Mammary epithelial cell (primary cell): ENCODE measurements at places on chromosomes 1 and 21. TPM values are rescaled to one million over a fixed set of nuclear protein-coding genes. Genes with fewer than 3 reads are reported as not detected.

The PPP1R12B gene
- 13.5 and 15.4 TPM in 2 replicates for total RNA-seq

The TARDBP gene
- 32.2 TPM for total RNA-seq

DNA sequence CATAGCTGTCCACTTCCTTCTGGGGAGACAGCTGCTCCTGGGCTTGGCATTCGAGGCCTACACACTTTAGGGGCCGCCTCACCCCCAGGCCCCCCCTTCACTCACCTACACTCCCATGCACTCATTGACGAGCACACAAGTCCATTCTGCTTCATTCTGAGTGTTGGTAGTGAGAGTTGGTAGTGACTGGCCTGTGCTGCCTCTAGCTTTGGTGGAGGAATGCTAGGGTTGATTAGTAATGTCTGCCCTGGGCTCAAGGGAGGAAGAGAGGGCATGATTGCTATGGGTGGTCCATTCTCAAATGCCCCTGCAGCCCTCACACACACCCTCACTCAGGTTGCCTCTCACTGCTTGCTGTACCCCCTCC, 30.4 kb downstream of the TRIM11 start:
- DNase-seq: no peak

- no peak for DNase-seq
Observed at GRCh38 chr1:160049101-160049500, 17.3 kb upstream of the PIGM start.

GRCh38 chr1:9265968-9266367, 26.7 kb upstream of the SPSB1 start:
- no peak for DNase-seq

DNA sequence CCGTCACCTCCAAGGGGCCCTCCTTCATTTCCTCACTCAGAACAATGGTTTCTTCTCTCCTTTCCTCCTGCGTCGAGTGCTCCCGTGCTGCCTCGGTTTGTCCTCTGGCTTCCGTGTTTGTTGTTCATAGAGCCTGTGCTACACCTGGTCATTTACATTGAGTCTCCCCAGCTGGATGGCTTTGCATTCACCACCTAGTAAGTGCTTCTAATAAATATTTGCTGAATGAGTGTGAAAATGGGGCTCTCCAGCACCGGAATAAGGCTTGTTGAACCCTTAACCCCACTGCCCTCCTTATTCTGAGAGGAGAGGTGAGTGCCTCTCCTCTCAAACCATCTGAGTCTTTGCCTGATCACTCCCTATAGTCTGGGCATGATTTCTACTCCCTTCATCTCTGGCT, 104.9 kb downstream of the CNIH3 start:
- DNase-seq: no peak

DNA sequence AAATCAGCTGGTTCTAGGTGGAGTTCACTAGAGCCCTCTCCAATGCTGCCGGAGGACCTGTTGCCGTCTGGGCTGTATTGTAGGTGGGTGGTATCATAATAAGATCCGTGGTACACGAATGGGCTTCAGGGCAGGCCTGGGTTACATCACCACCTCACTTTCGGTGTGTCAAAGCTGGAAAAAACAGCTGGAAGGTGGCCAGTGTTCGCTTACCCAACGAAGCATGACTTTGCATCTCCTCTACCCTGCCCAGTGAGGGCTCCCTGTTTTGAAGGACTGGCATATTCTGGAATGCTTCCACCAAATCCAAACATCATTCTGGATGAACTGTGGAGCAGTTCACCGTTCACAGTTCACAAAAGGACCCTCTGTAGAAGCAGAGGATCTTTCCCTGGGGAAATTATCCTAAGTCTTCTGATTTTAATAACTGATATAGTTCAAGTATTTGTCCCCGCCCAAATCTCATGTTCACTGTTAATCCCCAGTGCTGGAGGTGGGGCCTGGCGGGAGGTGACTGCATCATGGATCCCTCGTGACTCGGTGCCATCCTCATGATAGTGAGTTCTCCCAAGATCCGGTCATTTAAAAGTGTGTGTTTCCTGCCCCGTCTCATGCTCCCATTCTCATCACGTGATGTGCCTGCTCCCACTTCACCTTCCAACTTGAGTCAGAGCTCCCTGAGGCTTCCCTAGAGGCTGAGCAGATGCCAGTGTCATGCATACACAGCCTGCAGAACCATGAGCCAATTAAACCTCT, 429.0 kb downstream of the KIF26B start:
- DNase-seq: no peak

DNA sequence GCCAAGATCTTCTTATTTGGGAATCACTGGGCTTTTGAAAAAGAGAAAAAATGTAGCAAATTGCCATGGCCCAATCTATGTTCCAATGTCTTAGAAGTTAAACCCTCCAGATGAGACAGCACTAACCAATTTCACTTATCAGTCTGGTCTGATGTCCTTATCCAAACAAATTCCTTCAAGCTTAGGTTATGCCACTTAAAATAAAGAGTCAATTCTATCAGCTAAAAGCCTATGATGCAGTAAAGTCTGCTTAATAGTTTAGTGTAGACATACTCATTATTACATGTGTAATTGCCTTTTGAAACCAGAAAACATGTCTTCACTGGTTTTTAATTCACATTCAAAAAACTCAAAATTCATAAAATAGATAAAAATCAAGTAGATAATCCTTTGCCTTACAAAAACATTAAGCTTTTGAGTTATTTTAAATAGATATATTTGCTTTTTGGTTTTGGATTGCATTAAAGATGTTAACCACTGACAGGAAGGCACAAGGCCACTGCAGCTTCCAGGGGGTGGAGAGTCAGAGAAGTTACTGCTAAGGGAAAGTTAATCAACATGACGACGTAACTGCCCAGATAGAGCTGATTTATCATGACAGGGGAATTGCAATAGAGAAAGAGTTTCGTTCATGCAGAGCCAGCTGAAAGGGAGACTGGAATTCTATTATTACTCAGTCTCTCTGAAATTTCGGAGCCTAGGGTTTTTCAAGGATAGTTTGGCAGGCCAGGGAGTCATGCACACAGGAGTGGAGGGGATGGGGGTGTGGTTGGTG, 106.1 kb downstream of the MAP3K21 start:
- no peak for DNase-seq

- DNase-seq: no peak
Observed at GRCh38 chr1:220642285-220642684, 47.9 kb upstream of the C1orf115 start.

DNA sequence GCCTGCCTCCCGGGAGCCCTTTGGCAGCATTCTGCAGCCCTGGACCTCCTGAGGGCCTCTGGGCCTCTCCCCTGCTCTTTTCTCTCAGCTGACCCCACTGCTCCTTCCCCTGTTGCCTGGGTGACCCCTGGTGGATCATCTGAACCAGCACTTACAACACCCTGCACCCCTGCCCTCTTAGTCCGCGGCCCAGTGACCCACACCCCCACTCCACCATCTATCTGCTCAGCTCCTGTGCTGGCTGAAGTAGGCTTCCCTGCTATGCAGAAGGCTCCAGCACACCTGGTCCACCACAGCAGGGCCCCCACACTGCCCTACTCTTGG, 74.0 kb downstream of the DMRTA2 start:
- DNase-seq: no peak

GRCh38 chr1:33232716-33233115, 23.6 kb upstream of the ZNF362 start:
- no peak for DNase-seq
